ENCODE measurements at places on chromosomes 12 and 14.

GRCh38 chr14:70909733-70910614 is 2.7 kb downstream of the PCNX1 start:
- no peak for ATAC-seq

DNA sequence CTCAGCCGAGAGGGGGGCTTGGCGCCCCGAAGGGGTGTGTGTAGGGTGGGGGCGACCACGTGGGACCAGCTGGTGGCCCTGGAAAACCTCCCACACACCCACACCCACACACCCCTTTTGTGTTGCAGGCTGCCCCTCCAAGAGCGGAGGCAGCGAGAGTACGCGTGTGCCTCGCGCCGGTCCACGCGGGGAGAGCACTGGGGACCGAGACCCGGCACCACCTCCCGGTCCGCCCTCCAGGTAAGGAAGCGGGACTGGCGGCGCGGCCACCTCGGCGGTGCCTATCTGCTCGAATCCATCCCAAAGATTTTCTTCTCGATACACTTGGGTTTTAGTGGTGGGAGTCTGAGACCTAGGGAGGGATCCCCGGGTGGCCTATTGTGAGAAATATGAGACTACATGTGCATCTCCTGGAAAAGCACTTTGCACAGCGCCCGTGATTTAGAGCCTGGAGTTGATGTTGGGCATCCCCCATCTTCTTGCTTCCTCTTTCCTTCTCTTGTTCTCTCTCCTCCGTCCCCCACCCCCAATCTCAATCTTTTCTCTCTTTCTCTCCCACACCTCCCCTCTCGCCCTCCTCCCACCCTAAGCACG is 393 bp downstream of the SYT1 start:
- ATAC-seq: peak; percentile 49

- no peak for ATAC-seq
Measured at GRCh38 chr12:37548266-37548805, 768.2 kb upstream of the ALG10B start.

GRCh38 chr14:20499108-20499507 is 6.2 kb upstream of the RNASE10 start:
- ATAC-seq: no peak
